ENCODE measurements at places on chromosomes 13 and 19.

GRCh38 chr19:45451131-45451849 is 16.5 kb upstream of the FOSB start:
- peak; percentile 82 for DNase-seq

DNA sequence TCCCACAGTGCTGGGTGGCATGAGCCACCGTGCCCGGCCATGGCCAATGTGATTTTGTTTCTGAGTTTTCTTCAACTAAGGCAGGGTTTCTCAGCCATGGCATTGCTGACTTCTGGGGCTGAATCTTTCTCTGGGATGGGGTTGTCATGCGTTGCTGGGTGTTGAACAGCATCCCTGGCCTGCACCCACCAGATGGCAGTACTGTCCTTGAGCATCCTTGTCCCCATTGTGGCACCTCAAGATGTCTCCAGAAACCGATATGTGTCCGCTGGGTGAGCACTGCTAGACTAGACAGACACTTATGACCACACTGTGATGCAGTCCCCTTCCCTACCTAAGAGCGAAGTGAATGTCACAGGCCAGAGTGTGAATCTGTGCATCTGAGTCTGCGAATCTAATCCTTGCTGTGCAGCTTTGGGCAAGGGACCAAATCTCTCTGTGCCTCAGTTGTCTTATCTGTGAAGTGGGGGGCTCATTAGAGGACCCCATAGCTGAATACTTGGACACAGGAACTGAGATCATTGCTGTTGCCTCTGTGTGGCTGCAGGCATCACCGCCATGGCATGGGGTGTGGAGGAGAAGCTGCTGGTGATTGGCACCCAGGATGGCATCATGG is 50.3 kb upstream of the SIN3B start:
- DNase-seq, result peak; percentile 53

DNA sequence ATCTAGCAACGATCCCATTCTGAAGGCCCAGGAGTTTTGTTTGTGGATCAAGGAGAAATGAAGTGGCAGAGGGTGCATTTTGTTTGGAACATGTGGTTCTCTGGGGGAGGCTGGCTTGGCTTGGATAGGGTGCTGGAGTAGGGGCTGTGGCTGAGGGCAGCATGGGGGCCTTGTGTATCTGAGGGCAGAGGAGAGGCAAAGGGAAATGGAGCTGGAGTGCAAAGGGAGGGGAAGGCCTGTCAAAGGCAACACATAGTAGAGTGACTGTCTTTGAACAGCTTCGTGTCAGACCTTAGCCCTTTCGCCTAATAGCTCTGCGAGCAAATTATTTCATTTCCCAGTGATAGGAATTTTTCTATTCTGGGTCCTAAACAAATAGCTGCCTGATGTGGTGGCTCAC is 187.2 kb downstream of the KCNRG start:
- no peak for DNase-seq

GRCh38 chr13:27830010-27830409 is 37.7 kb downstream of the GSX1 start:
- DNase-seq, result peak; percentile 35

DNA sequence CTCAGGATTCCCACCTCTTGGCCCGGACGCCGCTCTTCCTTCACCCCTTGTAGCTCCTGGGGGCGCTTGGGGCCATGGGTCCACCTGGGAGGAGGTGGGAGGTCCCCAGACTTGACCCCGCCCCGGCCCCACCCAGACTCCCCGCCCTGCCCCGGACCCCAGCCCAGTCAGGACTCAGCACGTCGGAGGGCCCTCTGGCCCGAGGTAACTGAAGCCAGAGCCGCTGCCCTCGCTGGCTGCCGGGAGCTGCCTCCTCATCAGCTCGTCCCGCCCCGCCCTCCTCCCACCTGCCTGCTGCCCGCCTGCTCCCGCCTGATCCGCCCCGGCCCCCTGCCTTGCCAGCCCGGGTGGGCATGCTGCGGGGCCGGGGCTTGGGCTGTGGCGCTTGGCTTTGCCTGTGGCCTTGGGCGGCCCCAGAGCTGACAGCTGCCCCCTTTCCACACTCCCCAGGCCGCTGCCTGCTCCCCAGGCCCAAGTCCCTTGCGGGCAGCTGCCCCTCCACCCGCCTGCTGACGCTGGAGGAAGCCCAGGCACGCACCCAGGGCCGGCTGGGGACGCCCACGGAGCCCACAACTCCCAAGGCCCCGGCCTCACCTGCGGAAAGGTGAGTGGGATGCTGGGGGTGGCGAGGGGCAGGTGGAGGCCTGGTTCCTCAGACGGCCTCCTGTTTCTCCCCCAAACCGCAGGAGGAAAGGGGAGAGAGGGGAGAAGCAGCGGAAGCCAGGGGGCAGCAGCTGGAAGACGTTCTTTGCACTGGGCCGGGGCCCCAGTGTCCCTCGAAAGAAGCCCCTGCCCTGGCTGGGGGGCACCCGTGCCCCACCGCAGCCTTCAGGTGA is 9.4 kb downstream of the ARHGAP33 start:
- peak; percentile 15 for DNase-seq

DNA sequence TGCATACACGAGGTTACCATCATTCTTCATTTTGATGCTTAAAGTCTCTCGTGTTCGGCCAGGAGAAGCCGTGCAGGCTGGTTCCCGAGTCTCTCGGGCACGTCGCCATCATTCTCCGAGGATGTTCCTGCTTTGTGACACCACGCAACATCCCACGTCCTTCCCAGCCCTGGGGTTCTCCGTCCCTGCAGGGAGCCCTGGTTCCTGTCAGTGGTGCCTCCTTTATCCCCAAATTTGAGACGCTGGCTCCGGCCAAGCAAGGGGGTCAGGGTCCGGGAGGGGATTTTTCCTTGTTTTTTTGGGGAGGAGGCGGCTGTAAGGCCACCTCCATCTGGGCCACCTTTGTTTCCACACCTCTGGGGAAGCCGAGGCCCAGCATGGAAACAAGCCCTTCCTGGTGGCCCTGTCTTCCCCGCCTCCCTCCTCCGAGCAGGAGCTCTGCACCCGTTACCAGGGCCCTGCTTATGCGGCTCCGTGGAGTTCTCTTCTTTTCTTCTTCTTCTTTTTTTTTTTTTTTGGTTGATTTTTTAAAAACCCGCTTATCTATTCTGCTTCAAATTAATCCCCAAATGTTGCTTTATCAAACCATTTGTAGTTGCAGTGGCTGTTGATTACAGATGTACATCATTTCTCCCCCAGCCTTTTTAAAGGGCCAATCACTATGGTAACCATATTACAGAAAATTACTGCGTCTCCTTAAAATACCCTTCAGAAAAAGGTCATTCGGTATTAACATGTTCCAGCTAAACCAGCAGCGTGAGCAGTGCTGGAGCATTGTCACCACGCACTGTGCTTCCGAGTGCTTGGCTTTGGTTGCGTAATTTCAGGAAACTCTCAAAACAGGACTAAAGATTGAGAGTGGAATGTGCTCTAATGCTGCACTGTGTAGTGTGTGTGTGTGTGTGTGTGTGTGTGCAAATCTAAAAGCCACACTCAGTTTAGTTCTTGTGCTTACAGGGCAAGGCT is 50.4 kb downstream of the TEX29 start:
- DNase-seq, result no peak

DNA sequence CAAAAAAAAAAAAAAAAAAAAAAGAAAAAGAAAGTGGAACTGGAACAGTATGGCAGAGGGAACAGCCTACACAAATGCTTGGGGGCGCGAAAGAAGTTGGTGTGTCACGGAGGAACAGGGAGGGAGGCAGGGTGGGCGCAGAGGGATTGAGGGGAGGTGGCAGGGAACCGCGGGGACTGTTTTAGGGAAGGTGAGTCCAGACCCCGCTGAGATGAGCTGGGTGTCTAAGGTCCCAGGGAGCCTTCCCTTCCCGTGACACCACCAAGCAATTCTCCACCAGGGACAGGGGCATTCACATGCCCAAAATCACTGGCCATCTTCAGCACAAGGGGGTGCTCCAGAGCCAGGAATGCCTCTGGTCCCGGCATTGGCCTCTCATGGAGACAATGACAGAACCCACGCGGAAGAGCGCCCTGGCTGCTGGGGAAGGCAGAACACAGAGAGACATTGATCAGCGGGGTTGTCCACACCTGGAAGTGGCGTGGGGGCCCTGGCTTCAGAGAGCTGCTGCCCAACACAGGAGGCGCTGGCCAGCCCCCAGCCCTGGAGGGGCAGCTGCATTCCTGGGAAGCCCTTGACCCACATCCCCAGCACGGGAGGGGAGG is 6.9 kb downstream of the PEAK3 start:
- DNase-seq, result peak; percentile 72

- no peak for DNase-seq
These were observed 342.5 kb downstream of the SPRY2 start for GRCh38 chr13:79998381-79998880.

DNA sequence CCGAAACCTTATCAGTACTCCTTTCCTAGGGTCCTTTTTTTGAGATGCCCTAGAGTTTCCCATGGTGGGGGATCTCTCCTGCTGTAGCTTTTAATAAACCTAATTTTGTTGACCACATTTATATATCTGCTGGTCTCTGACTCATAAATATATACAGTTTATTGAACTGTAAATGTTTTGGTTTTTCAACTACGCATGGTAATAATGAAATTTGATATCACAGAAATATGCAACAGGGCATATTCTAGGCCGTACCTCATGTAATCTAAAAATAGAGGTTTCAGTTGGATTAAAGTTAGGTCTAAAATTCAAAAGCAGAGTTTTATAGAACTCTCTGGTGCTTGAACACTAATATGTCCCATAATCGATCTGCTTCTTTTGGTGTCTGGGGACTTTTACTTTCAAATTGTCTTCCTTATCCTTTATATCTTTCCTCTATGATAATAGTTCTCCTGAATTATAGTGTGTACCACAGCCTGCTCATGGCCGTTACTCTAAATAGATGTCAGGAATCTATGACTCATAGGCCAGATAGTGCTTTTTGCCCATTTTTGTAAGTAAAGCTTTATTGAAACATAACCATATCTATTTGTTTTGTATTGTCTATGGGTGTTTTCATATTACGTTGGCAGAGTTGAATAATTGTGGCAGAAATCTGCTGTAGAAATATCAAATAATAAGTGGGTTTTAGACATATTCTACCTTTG is 324.8 kb upstream of the PCDH9 start:
- DNase-seq, result no peak

- DNase-seq, result peak; percentile 12
These were observed 41.0 kb downstream of the RFX2 start for GRCh38 chr19:6069268-6069791.

GRCh38 chr13:34308725-34309124 is 490.8 kb downstream of the RFC3 start:
- DNase-seq, result no peak

DNA sequence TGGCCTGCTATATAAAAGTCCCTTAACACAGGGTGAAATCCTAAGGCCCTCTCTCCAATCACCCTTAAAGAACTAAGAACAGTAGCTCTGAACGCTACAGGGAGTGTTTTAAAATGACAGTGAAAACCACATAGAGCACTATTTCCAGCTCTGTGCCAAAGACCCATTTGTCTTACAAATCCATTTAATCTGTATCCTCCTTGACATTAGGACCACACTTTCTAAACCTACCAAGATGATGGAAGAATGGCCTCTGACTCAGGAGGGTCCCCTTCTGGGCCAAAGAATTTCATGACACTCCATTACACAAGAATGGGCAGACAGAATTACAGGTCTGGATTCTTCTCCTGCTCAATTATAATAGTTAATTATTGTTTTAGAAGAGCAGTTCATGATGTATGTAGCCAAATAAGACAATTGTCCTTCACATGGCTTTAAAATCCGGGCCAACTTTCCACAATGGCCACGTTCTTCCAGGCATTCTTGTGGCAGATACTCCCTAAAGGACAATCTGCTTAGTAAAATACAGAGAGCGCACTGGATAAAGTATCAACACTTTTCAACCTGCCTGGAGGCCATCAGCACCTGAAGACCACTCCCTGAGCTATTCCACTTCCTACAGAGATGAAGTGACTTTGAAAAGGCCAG is 61.0 kb downstream of the STK24 start:
- peak; percentile 13 for DNase-seq

GRCh38 chr13:45799451-45799850 is 52.1 kb downstream of the SIAH3 start:
- DNase-seq, result peak; percentile 36

GRCh38 chr19:51168564-51169282 is 26.6 kb downstream of the SIGLEC7 start:
- no peak for DNase-seq

- no peak for DNase-seq
These were observed 20.8 kb downstream of the KLF2 start for GRCh38 chr19:16345457-16345856.

DNA sequence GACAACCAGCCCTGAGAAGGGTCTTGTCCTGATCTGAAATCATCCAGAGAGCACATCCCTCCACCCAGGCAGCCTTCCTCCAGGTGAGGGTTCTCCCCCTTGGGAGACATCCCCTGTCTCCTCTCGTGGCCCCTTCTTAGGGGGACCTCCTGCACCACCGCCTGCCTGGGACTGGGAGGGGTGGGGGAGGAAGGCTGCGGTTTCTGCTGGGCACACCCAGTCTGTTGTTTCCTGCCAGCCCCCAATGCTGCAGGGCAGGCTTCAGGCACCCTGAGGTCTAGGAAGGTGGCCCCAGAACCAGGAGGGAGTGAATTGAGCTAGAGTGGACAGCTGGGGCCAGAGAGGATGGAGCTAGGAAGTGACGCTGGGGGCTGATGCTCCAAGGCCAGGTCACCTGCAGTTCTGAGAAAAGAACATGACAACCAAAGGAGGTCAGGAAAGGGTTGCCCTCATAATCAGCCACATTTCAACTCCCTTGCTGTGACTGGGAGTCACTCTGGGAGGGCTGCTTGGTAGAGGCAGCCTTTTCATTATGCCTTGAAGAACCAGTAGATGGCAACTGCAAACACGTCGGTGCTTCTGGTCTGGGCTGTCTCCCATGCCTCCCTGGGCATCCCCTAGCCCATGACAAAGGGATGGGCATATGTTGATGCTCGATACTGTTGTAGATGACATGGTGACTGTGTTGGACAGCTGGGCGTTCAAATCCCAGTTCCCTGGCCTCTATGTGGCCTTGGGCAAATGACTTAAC is 1.4 kb downstream of the ARHGEF18 start:
- DNase-seq, result no peak

DNA sequence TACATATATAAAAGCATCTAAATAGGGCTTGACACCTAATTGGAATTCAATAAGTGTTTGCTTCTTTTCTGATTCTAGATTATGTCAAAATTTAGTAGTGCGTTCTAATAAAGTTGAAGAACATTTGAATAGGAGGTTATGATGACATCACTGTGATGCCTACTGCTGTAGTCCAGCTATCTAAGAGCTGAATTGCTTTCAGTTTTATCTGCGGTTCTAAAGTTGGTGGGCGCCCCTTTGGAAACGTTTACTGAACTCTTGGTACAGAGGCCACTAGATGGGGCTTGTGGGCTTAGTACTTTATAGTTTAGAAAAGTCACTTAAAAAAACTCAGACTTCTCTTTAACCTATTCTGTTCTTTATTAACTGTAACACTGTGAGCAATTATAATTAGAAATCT is 776.9 kb downstream of the GPC5 start:
- peak; percentile 28 for DNase-seq

GRCh38 chr19:48616041-48616436 is 1.2 kb upstream of the FAM83E start:
- DNase-seq, result no peak

- DNase-seq, result no peak
These were observed 98.8 kb downstream of the ING1 start for GRCh38 chr13:110812121-110812868.

DNA sequence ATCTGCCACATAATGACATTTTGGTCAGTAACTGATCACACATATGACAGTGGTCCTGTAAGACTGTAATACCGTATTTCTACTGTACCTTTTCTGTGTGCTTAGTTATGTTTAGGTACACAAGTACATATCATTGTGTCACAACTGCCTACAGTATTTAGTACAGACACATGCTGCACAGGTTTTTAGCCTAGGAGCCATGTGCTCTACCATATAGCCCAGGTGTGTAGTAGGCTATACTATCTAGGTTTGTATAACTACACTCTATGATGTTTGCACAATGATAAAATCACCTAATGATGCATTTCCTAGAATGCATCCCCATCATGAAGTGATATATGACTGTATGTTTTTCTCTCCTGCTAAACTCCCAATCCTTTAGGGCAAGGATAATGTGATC is 61.2 kb upstream of the MIR17HG start:
- no peak for DNase-seq

Data from femur (tissue), 1 donor.